ENCODE measurements at places on chromosomes 1 and 21.

DNA sequence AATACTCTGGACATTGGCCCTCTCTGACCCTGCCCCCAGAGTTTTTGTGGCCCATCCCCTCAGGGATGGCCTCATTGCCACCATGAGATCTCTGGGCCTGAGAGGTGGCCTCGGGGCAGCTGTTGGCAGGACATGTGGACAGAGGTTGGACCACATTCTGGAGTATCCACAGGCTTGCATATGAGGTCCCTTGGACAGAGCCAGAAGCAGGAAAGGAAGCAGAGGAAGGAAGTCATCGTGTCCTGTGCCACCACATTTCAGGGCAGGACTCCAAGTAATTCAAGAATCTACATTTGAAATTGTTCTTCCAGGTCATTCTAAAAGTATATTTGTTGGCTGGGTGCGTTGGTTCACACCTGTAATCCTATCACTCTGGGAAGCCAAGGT lies 95.9 kb upstream of the PPP2R5A start:
- DNase-seq: no peak

GRCh38 chr1:110133436-110133835 lies 16.9 kb upstream of the SLC6A17 start:
- no peak for DNase-seq

- DNase-seq: no peak
Observed at GRCh38 chr1:228799924-228800323, 64.6 kb downstream of the RHOU start.

- no peak for DNase-seq
Observed at GRCh38 chr1:204992201-204992997, 50.6 kb upstream of the CNTN2 start.

DNA sequence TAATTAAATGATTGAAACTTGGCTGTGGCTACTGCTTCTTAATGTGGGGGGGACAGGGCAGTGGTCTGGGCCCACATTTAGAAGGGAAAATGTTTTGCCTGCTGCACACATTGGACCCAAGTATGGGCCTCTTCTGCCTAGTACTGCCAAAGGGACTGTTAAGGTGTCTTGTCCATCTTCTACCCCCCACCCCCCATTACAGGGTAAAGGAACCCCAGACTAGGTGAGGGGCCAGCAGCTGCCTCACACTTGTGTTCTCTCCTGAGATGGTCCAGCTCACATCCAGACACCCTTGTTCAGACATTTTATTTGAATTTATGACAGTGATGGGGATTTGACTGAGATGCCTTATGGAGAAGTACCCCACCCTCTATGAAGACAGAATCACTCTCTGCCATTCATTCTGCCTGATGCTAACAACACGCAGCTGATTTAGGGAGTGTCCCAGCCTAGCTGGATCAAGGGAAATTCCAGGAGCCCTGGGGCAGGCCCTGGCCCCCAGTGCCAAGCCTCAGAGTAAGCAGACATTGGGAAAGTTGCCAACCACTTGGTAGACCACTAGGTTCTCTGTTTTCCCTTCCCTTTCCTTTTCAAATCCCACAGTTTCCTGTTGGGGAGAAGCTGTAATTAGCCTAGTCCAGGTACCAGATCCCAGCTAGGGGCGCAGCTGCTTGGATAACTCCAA lies 42.1 kb downstream of the YARS1 start:
- no peak for DNase-seq

- no peak for DNase-seq
Observed at GRCh38 chr1:205168291-205168690, 43.2 kb downstream of the DSTYK start.
